NCI-H460 (cell line): ENCODE measurements at places on chromosomes 5 and 9. TPM values are rescaled to one million over a fixed set of nuclear protein-coding genes. Genes with fewer than 3 reads are reported as not detected.

DNA sequence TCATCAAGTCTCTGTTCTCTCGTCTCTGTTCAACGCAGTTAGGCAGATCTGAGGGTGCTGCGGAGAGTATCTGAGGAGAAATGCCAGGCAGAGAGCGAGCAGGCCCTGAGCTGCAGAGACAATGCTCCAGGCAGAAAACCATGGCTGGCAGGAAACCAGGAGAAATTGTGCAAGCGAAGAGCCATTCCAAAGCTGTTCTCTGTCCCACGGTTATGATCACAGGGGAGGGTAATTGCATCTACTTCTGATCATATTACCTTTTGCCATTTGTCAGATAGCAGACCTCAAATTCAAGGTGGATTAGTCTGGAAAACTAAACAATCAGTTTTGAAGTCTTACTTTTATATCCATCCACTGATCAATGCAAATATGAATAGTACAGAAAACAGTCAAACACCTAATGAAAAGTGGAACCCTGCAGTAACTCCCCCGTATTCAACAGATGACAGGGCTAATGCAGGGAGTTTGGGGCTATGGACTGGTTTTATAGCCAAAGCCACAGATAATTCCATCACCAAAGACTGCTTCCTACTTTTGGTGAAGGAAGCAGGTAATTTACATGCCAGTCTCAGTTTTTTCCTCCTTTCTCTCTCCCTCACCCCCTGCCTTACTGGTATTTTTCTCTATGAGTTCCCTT lies 228.0 kb downstream of the DCP2 start:
- peak; percentile 45 for DNase-seq

DNA sequence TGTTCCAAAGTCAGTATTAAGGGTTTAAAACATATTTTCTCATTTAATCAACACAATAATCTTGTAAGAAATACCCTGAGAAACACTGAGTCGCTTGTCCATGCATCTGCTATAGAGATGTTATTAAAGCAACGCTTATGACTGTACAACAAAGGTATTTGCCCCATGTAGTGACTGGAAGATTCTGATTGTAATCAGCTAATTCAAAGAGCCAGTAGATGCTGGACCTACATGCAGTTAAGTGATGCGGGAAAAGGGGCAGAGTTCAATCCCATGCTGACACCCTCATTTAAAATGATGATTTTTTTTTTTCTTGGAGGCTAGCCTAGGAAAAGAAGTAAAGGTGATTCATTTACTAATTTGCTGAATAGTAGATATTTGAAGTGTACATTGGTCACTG lies 149.3 kb upstream of the MTAP start:
- DNase-seq, result no peak

DNA sequence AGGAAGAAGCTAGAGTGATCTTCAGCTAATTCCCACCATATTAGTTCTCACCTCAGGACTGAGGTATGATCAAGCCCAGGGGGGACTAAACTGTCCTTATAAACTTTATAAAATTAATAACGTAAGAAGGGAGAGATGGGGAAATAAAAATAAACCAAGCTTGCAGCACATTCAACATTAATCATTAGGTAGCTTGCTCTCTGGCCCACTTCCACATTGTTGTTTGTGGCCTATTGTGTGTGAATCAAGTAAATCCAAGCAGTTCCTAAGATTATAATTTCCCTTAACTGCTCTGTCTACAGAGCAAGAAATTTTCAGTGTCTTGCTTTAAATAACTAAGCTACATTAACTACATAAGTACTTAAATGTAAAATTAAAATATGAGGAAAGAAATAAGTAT lies 131.3 kb upstream of the ABCA1 start:
- DNase-seq, result no peak

GRCh38 chr5:130532786-130533185 lies 628.5 kb downstream of the CHSY3 start:
- DNase-seq, result no peak

DNA sequence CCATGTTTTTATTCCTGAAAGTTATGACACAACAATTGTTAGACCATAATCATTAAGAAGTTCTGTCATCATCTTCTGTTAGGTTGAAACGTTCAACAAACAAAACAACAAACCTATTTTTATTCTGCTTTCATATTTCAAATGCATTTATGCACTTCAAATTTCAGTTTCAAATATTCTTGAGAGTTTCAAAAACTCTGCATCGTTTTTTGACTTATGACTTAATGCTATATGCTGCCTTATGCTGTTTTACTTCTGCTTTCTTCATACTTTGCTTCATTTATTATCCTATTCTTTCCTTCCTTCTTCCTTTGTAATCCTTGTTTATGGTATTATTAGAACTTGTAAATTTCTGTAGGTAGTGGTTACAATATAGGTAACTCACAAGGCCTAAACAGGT lies 95.0 kb downstream of the PCSK1 start:
- DNase-seq, result no peak

Gene ZFP37
- total RNA-seq, result not detected in 2 replicates

DNA sequence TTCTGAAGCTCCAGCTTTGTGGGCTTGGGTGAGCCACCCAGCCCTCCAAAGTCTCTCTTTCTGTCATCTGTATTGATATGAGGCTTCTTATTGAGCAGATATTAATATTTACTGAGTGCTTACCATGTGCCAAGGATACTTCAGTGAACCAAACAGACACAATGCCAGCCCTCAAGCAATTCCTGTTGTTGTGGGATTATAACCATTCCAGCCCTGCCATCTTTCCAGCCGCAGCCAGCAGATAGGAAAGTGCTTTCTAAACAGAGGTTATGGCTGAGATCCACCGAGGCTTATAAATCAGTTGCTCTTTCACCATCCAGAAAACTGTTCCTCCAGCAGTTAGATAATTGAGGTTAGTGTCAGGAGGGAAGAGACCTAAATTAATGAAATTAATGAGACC lies 137.7 kb upstream of the ALDH1B1 start:
- DNase-seq, result no peak

Gene ECSCR
- not detected in 2 replicates for total RNA-seq

Gene PGM5
- total RNA-seq, result 0.07 TPM in 1 of 2 replicates, not detected in the other

GRCh38 chr9:19618816-19619215 lies 170.0 kb downstream of the SLC24A2 start:
- DNase-seq, result no peak

DNA sequence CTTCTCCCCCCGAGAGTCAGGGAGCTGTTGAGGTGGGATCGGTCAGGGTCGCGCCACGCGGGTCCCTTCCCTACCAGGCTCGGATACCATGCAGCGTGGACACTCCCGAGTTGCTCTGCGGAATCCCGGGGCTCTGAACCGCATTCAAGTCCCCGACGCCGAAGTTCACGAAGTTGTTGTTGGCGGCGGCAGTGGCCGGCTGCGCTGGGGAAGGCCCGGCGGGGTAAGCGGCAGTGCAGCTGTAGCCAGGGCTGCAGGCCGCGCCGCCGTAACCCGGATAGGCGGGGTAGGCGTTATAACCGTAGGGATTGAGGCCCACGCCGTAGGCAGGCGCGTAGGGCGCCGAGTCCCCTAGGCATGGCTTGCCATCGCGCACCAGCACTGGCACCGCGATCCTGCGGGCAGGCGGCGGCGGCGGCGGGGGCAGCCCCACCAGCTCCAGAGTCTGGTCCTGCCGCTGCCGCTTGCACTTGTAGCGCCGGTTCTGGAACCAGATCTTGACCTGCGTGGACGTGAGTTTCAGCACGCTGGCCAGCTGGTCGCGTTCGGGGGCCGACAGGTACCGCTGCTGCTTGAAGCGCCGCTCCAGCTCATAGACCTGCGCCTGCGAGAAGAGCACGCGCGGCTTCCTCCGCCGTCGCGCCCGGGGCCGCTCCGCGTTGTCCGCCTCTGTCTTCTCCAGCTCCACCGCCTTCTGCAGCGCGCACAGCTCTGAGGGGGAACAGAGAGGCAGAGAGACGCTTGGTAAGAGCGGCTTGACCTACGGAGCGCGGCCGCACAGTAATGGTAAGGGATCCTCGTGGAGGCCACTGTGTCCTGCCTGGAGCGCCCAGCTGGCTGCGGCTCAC lies 2.3 kb downstream of the NKX2-5 start:
- DNase-seq, result no peak

DNA sequence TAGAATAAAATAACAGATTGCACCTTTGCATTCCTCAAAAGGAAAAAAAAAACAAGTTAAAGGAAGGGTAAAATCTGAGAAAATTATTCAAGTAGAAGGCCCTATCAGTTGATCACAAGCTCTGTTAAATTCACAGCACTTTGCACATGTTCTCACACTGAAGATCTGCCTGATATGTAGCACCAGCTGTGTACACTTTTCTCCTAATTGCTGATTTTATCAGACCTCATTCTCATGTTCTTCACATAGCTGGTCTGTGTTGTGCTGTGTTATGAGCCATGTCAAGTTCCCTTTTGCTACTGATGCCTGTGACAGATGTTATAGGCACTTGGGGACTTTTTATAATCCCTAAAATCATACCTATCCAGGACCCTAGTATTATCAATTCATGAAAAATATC lies 390.4 kb upstream of the PRR16 start:
- no peak for DNase-seq

DNA sequence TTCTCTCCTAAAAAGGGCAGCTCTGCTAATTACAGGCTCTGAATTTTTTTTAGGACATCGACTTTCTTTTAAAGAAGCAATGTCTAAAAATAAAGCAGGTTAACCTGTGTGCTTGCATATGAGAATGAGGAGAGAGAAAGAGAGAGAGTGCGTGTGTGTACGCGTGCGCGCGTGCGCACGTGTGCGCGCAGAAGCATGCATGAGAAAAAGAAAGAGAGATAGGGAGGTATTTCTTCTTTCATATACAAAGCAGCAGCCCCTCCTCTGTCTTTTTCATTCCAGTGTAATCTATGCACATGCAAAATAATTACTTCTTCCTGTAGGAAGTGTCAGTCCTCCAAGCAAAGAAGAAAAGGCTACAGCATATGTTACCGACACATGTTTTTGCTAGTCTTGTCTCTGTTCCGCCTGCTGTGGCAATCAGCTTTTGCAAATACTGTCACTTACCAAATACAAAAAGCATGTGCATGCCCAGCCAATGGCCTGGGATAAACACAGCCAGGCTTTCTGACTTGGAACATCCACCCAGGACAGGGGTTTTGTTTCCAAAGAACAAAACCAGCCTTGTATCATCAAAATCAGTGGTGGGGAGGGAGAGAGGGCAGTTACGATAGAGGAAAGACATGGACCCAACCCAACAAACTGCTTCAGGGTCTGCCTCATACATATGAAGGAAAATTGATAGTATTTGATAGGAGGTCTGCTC lies 252.3 kb upstream of the SLC24A2 start:
- no peak for DNase-seq

Gene SPINK14
- total RNA-seq, result not detected in 2 replicates

GRCh38 chr5:9765419-9766140 lies 135.4 kb upstream of the TAS2R1 start:
- no peak for DNase-seq

DNA sequence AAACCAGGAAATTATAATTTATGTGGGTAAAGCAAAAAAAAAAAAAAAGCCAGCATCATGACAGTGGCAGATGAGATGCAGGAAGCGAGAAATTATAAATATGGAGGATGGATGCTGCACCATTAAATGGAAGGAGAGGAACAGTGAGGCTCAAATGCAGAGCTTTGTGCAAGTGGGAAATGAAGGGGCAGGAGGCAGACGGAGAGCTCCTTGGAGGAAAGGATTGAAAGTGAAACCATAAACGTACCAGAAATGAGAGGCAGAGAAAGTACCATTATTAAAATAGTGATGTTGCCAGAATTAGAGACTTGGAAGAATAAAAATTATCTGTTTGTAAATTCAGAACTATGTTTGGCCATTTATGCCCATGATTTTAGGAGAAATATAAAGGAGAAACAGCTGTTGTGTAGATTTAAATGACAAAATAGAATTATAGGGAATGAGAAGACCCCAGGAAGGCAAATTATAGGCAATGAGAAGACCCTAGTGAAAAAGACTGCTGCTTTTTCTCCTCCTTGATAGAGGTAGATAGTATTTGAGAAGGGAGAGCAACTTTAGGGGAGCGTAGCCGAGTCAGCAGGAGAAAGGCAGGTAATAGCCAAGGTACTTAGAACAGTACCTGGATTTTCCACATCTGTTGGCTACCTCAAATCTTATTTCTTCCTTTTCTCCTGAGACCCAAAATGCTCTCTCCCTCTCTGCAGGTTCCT lies 341.0 kb upstream of the CD180 start:
- no peak for DNase-seq

Gene UBQLN1
- 111 and 114 TPM in 2 replicates for total RNA-seq

Gene IRGM
- not detected in 2 replicates for total RNA-seq

GRCh38 chr9:2271426-2271825 lies 256.3 kb downstream of the SMARCA2 start:
- no peak for DNase-seq

Gene SLC35A4
- 39.1 and 42.2 TPM in 2 replicates for total RNA-seq

Gene ISL1
- not detected in 2 replicates for total RNA-seq

Gene ANKRD55
- not detected in 2 replicates for total RNA-seq

DNA sequence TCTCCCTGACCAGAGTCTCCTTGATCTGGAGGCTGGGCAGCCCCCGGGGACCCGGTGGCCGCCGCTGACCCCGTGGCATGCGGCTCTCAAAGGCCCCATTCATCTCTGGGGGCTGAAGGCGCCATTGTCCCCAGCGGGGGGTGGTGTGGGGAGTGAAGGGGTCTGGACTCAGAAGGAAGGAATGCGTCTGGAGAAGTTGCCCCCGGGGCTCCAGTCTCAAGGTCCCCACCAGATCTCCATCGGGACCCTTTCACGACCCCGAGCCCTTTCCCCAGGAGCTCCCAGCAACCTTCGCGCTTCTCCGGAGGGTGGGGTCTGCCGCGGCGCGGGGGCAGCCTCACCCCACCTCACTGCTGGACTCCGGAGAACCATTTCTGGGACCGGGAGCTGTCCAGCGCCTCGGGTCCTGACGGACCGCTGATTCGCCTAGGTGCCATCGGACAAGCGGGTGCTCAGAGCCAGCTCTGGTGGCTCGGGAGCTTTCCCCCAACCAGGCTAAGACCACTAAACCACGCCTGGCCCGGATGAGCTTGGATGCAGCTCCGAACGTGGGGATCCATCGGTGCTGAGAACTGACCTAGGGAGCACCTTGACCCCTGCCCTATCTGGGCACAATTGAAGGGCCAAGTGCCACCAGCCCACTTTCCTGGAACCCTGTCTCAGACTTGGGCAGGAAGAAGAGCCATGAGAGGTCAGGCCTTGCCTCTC lies 5.1 kb upstream of the PCDH1 start:
- no peak for DNase-seq

- no peak for DNase-seq
Measured at GRCh38 chr5:69030358-69031062, 63.3 kb upstream of the SLC30A5 start.

Gene PCDHGA1
- total RNA-seq, result 0.72 and 1.6 TPM in 2 replicates

DNA sequence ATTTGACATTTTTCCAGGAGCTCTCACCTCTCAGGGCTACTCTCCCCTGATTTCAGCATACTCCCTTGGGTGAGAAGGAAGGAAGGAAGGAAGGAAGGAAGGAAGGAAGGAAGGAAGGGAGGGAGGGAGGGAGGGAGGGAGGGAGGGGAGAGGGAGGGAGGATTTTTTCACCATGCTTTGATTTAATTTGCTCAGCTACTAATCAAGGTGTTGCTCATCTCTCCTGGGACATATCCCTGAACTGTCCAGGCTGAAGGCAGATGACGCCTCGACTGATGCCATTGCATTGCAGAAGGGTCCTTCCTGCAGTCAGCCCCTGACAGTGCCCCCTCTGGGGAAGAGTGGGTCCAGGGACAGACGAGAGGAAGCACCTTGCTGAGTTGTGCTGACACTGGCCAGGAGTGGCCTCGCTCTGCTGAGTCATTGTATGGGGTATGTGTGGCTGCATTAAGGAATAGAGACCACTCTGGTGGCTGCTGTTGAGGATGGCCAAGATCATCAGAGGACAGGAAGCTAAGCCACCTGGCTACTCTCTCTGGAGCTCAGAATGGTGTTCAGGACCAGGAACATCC lies 43.6 kb upstream of the CRB2 start:
- no peak for DNase-seq

Gene ANKRD18A
- total RNA-seq, result 1.7 and 3.9 TPM in 2 replicates
